ENCODE measurements at places on chromosomes 5 and 9. TPM values are rescaled to one million over a fixed set of nuclear protein-coding genes. Genes with fewer than 3 reads are reported as not detected.

GRCh38 chr5:77463905-77464304 is 28.2 kb downstream of the WDR41 start:
- DNase-seq: no peak

GRCh38 chr9:83665580-83666200 is 42.1 kb downstream of the UBQLN1 start:
- no peak for DNase-seq

DNA sequence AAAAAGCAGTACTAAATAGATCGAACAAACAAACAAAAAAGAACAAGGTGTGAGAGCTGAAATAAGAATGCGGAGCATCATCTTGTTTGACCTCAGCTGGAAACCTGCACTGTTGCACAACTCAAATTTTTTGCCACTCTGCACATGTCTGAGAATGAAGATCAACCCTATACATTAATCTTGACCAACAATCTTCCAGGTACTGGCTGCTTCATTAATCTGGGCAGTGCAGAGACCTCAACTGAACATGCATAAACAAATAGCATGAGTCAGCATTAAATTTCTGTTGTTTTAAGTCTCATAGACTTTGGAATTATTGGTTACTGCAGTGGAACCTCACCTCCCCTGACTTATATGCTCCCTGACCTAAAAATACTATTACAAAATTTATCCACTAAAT is 114.6 kb upstream of the FTMT start:
- DNase-seq: no peak

GRCh38 chr5:154287136-154287535 is 96.6 kb downstream of the GALNT10 start:
- no peak for DNase-seq

DNA sequence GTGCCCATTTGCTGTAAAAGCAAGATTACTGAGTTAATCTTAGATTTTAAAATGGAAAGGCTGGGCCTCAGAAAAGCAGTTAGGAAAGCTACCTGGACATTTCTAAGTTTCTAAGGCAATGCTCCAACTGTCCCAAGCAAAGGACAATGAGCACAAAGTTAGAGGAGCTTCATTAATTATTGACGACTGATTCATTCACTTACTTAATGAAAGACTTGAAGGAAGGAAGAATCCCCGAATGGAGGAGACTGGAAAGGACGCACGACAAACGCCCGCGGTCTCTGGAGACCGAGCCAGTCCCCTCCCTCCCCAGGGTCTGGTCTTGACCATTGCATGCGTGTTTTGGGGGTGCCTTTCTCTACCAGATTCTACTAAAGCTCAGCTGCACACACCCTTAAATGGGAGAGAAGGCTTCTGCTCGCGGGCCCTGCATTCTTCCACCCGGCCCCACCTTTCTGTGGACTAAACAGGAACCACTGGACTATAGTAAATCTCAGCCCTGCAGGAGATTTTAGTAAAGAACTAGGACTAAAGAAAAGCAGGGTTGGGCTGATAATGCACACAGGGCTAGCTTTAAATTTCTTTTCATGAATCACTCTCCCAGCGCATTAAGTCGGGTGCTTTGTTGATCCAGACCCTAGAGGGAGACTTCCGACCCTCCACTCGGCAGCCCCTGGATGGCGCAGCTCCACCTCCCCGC is 44.8 kb downstream of the CTSL start:
- DNase-seq: no peak

DNA sequence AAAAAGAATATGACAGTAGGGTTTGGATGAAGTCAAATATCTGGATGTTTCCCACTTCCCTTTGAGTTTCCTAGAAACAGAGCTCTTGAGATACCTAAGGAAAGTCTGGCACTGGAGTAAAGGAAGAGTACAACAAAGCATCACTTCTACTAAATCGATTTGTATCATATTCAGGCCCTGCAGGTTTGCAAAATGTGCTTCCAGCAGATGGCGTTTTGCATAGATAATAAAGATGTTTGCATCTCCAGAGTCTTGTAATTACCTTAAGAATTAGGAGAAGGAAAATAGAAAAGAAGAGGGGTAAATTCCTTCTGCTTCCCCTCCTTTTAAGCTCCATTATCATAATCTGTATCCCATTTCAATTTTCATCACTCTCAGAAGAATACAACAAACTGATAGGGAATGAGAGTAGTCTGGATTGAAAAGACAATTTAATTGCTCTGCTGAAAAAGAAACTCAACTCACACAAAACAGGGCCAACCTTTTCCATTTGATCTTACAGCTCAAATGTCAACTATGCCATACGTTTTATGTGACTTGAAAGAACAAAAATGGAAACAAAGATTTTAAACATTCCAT is 380.4 kb downstream of the PTPRD start:
- DNase-seq: no peak

DNA sequence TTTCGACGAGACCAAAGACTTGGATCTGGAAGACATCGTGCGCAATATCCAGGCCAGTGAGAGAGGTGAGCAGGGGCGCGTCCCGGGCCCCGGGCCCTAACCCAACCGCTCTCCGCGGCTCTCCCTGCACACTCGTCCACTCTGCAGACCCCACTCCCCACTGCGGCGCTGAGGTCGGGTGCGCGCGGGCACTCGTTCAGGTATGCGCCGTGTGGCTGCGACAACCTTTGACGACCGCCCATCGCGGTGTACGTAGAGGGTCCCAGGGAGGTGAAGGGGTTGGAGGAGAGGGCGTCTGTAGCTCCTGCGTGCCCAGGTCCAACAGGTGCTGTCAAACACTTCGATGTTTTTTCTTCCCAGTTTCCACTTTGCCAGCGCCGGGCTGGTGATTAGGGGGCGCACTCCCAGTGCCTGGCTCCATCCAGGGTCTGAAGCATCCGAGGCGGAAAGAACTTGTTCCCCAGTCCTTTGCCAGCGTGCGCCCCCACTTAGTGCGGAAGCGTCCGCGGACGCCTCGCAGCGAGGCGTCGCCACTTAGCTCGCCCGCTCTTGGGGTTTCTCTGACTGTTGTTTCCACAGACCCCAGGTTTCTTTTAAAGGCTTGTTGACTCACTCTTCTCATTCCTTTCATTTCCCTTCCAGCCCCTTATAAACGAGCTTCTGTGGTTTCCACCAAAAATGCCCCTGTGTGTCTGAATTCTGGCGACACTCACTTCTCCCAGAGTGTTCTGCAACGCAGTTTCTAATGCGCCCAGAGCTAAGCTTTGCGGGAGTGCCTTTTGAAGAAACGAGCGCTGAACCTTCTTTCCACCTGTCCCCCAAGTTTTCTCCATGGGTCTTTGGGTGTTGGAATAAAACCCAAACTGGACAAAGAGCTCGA is 1.6 kb downstream of the NPR3 start:
- DNase-seq: no peak

- no peak for DNase-seq
Measured at GRCh38 chr5:154143211-154143641, 47.3 kb upstream of the GALNT10 start.

DNA sequence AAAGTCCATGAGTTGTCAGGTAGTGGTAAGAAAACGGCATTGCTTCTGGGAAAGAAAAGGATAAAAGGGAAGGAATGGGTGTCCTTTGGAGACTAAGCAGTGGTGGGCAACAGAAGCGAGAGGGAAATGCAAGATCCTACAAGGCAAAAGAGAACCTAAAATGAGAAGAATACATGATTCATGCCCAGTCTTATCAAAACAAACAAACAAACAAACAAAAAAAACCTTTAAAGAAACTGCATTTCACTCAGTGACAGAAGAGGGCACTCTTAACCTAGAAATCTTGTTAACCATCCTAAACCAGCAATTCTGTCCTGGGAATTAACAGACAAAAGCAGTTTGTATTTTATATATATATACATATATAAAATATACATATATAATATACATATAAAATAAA is 88.5 kb downstream of the SUSD1 start:
- no peak for DNase-seq

DNA sequence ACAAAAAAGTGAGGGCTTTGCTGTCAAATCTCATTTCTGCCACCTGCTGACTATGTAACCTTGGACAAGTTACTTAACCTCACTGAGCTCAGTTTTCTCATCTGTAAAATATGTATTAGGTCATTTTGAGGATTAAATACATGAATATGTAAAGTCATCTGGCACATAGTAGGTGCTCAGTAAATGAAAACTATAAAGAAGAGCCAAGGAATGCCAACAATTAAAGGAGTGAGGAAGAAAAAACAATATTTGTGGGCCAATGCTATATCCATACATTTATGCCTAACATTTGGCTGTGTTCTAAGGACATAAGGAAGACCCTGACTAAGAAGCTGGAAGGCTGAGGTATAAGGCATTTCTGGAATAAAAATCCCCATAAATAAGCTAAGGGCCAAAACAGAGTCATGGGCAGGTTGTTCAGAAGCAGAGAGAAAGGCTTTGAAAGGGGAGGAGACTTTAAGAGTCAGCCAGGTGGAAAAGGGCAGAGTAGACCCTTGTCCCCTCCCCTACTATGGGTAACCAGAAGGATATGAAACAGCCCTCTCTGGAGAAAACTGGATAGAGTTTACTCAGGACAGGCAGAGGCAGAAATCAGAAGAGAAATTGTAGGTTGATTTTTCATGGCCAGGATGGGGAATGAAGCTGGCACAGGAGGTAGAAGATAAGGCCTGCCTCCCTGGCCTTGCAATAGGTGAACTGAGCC is 47.6 kb upstream of the SIL1 start:
- DNase-seq: no peak

DNA sequence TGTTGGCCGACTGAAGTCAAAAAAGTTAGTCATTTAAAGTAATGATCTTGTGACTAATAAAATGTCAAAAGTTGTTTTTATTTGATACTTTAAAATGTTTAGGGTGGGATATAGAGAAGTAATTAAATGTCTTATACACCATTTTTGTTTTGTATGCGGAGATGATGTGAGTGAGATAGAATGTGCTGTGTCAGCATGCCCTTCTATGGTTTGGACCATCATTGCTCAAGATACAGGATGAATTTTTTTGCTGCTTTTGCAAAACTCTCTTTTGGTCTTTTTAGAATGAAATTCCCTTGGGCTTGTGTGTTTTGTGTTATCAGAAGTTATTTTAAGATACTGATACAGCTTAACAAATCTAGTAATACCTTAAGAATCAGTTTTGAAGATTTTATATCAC is 12.5 kb downstream of the SRFBP1 start:
- no peak for DNase-seq

DNA sequence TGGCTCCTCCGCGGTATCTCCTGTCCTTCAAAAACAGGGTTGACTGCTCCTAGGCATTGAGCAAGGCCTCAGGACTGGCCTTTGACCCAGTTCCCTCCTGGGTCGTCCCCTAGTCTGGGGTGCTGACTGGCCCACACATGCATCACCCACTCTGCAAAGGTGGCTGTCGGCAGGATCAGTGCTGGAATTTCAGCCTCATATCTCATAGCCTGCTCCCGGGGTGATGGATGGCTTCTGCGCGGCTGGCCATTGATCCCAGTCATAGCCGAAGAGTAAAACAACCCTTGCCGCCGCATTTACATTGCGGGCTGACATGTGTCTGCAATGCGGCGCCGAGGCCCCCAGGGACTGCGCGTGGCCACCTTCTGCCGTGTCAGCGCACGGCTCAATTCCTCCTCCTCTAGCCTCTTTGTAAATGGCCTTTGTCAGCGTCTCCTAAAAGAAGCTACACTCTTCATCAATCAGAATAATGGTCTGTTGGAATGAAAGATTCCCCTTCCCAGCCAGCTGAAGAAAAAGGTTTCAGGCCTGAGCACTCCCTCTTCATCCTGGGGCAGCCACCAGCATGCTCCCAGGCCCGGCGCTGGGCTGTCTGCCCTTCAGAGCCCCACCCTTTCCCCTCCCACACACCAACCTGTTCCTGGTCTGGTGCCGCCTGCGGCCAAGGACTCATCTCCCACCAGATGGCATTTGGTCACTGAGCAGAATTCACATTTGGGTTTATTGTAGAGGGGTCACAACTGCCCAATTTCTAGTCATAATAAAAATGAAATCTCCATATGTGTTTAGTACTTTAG is 159.0 kb downstream of the PJA2 start:
- DNase-seq: no peak

FLT4 gene
- total RNA-seq: 18.2 TPM

EGFL7 gene
- total RNA-seq: 43.6 TPM

GOLM1 gene
- 37.4 TPM for total RNA-seq

LIFR gene
- 190 TPM for total RNA-seq

NSD1 gene
- total RNA-seq: 85.7 TPM

PCDHGB7 gene
- 10.4 TPM for total RNA-seq

HRCT1 gene
- total RNA-seq: 0.42 TPM

GPR151 gene
- total RNA-seq: not detected

IFNA13 gene
- not detected for total RNA-seq

GLDC gene
- 0.74 TPM for total RNA-seq

SLC36A2 gene
- not detected for total RNA-seq

ICE1 gene
- total RNA-seq: 50.2 TPM

IGIP gene
- total RNA-seq: 25.0 TPM

Data from urinary bladder (tissue), 4 donors.